Esophagus muscularis mucosa (tissue), 4 donors: ENCODE measurements at places on chromosomes 5 and 9.
A peak's percentile ranks its signal among the peaks of the same experiment; 100 is the strongest.

GRCh38 chr5:67214707-67215447 lies 18.3 kb upstream of the CD180 start:
- DNase-seq = no peak

DNA sequence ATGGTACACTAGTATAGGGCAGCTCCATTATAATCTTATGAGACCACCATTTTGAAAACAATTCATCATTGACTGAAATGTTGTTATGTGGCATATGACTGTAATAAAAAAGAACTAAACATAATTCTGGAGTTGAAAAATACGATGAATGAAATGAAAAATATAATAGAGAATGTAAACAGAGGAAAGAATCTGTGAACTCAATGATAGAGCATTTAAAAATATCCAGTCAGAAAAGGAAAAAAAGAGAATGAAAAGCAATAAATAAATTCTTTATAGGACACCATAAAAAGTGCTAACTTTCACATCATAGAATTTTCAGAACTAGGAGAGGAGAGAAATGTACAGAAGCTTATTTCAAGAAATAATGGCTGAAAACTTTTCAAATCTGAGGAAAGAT lies 17.6 kb upstream of the VCAN start:
- DNase-seq = no peak

DNA sequence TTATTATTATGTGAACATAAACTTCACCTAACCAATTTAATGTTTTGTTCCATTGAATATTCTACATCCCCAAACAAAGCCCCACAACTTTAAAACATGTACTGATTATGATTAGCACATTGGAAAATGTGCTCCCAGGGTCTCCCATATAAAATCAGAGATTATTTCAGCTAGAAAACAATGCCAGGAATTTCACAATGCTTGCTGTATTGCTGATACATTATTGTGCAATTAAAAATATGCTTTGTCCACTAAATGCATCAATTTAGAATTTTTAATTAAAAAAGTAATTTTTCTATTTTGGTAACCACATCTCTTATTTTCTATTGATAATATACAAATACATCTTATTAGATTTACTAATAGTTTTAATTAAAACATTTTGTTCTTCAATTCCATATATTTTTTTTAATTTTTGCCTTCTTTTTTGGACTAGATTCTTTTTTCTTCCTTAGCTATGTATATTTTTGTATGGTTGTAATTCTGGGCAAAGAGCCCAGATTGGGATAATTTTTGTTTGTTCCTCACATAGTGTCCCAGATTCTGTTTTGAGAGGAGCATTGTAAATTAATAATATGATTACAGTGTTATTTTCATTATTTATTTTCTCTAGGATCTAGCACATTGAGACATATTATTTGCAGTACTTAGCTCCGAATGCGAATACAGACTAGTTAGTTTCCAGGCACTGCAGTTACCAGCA lies 241.5 kb upstream of the CDH18 start:
- DNase-seq = no peak

DNA sequence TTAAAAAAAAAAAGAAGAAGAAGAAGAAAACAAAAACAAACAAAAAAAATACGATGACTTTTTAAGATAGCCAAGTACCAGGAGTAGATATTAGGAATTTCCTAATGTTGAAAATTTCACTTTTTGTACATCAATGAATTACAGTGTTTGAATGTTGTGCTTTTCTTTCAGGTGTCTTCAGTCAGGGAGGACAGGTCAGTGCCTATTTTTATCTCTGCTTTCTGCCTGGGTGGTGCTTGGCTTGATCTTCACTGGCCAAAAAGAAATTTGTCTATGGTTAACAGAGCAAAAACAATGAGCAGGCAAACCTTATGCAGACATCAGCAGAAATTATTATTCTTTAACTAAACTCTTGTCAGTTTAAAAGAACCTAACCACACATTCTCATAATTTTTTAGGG lies 3.0 kb downstream of the SPINK6 start:
- DNase-seq = no peak

GRCh38 chr5:129951039-129951438 lies 46.8 kb downstream of the CHSY3 start:
- no peak for DNase-seq

DNA sequence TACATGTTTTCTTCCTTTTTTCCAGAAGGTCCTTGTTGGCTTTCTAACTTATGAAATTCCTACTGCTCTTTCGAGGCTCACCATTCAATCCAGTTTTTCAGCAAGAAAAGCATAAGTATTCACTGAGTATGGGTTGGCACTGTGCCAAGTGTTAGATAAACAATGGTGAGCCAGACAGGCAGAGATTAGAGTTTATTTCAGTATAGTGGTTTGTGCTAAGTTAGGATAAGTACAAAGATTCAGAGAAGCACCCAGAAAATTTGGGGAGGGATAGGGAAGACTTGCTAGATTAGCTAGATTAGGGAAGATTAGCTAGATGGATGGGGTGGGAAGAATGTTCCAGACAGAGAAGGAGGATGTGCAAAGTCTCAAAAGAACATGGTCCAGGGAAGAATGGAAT lies 122.9 kb downstream of the OXCT1 start:
- DNase-seq = no peak

- no peak for DNase-seq
Observed at GRCh38 chr5:132510076-132510475, 19.5 kb upstream of the IRF1 start.

- DNase-seq = no peak
Observed at GRCh38 chr5:33501899-33502298, 61.1 kb downstream of the TARS1 start.

GRCh38 chr5:56202483-56202882 lies 30.6 kb downstream of the ANKRD55 start:
- no peak for DNase-seq

GRCh38 chr5:141040093-141040770 lies 10.9 kb upstream of the PCDHB1 start:
- DNase-seq = no peak

- no peak for DNase-seq
Observed at GRCh38 chr9:72751541-72751940, 201.3 kb downstream of the ALDH1A1 start.

GRCh38 chr9:112104401-112104800 lies 70.7 kb downstream of the SUSD1 start:
- DNase-seq = peak; percentile 75

DNA sequence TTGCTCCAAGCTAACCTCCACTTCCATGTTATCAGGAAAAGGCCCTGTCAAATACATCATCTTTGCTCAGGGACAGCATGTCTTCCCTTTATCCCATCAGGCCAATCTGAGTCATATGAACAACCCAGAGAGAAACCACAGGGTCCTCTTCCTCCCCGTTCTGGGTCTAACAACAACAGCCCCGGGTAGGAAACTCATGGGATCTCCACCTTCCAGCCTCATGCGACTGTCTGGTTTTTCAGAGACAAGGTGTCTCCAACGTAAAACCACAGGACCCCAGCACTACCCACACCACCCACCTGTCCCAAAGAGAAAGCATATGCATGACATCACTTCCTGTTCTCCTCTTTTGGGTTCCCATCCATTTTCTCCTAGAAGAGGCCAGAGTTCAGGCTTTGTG lies 217.9 kb downstream of the ENC1 start:
- DNase-seq = no peak

- no peak for DNase-seq
Observed at GRCh38 chr9:36738318-36738976, 165.8 kb downstream of the MELK start.

DNA sequence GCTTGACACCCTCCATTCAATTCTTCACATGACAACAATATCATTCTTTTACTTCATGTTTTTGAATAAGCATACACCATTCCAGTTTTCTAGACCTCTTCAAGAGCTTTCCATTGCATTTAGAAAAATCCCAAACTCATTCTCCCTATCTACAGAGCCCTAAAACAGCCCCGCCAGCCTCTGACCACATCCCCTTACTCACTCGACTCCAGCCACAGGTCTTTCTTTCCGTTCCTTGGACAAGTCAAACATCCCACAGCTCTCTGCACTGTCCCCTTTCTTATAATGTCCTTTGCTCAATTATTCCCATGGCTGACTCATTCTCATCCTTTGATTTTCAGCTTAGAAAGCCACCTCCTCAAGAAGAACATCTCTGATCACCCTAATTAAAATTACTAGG lies 38.2 kb downstream of the TTC39B start:
- DNase-seq = no peak

GRCh38 chr5:171837522-171837921 lies 51.9 kb downstream of the SMIM23 start:
- DNase-seq = no peak

GRCh38 chr9:96367943-96368342 lies 15.6 kb downstream of the SLC35D2 start:
- no peak for DNase-seq

DNA sequence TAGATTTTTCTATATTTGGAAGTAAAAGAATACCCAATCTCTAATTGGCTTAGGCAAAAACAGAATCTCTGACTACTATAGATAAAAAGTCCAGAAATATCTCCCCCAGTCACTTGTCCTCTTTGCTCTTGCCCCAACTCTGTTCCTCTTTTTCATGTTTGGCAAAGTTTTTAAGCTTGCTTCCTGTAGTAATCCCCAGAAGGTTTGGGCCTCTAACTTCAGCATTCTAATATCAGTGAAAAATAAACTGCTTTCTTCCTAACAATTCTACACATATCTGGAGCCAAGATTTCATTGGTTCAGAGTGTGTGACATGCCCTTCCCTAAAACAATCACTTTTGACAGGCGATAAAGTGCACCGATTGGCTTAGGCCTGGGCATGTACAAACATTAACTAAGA lies 1680.3 kb downstream of the MAT2B start:
- no peak for DNase-seq

- DNase-seq = no peak
Observed at GRCh38 chr5:56359809-56360685, 126.9 kb upstream of the ANKRD55 start.

DNA sequence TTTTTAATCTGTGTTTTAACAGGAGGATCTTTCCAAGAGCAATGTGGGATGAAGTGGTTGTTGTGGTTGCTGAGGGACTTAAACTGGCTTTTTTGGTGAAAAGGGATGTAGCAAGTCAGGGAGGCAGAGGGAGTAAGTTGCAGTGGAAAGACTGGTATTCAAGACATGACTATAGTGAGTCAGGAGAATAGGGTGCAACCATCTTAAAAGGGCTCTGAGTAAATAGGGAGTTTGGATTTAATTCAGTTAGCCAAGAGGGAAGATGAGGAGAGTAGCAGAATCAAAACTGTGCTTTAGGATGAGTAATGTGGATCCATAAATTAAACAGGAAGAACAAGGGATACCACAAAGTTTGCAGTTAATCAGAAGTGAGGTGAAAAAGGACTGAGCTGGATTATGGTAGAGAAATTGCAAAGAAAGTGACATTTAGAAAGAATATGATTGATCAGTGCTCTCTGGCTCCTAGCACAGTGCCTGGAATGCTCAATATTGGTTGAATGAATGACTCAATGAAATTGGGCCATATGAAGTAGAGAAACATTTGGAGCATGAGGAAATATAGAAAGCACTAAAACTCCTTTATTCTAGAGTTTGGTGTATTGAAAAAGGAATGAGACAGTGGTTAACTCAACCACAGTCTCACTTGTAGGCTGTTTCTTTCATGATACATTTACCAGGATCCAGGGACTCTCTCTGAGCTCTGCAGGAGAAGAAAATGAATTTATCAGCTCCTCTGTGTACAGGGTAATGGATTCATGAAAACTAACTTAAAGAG lies 5.1 kb downstream of the POLR3G start:
- DNase-seq = no peak

DNA sequence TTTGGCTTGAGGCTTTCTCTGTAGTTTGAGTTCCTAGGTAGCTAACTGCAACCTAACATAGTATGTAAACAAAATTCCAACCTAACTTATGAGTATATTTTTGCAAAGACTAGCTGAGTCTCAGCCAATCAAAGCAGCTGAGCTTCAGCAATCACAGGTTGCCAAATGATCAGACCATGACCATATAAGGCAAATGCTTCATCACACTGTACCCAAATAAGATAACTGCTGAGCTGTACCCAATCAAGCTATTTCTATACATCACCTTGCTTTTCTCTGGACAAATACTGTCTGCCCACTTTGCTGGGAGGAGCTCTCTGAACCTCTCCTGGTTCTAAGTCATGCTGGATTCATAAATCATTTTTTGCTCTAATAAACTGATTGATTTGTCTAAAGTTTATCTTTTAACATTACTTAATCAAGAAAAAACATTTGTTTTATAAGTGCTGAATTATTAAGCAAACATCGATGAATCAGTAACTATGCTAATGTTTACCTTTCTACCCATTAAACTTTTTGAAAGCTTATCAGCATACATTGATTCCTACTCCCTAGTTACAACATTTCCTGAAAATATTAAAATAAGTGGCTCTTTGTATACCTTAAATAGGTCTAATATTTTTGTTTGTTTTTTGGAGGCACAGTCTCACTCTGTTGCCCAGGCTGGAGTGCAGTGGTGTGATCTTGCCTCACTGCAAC lies 129.7 kb upstream of the PCA3 start:
- DNase-seq = no peak

- no peak for DNase-seq
Observed at GRCh38 chr9:113659740-113660139, 196.2 kb downstream of the RGS3 start.

GRCh38 chr9:20650313-20650712 lies 28.0 kb upstream of the MLLT3 start:
- DNase-seq = no peak

GRCh38 chr9:129761901-129762369 lies 9.1 kb upstream of the PTGES start:
- no peak for DNase-seq

DNA sequence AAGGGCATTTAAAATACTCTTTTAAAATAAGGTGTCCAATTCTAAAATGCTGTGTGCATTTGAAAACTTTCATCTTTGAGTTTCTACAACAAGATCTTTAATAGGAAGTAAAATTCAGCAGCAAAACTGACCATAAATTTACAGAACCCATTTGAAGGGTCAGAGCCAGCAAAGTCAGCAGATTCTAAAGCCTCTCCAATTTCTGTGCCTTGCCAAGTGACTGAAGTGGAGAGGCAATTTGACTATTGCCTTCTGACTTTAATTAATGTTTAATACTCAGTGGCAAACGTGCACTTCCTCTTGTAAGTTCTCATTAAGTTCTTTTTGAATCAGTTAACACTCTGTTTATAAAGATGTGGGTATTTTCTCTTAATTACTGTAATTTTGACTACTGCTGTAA lies 155.2 kb downstream of the BAAT start:
- no peak for DNase-seq

DNA sequence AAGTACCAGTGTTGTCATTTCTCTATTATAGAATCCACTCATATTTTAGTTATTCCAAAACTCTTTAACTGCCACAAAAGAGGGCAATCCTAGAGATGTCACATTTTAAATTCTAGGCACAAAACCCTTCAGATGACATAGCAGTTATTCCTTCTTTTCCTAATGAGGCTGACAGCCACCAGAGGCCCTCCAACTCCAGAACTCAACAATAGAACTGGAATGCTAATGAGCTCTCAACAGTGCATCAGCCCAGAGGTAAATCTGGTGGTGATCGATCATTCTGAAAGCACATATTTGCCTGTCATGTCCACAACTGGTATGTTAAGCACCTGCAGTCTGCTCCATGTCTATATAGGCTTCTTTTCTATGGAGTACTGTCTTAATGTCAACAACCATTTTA lies 40.2 kb upstream of the RAB3C start:
- no peak for DNase-seq

GRCh38 chr5:600886-601541 lies 11.1 kb upstream of the CEP72 start:
- DNase-seq = no peak
